ENCODE measurements at places on chromosomes 6 and 20.

DNA sequence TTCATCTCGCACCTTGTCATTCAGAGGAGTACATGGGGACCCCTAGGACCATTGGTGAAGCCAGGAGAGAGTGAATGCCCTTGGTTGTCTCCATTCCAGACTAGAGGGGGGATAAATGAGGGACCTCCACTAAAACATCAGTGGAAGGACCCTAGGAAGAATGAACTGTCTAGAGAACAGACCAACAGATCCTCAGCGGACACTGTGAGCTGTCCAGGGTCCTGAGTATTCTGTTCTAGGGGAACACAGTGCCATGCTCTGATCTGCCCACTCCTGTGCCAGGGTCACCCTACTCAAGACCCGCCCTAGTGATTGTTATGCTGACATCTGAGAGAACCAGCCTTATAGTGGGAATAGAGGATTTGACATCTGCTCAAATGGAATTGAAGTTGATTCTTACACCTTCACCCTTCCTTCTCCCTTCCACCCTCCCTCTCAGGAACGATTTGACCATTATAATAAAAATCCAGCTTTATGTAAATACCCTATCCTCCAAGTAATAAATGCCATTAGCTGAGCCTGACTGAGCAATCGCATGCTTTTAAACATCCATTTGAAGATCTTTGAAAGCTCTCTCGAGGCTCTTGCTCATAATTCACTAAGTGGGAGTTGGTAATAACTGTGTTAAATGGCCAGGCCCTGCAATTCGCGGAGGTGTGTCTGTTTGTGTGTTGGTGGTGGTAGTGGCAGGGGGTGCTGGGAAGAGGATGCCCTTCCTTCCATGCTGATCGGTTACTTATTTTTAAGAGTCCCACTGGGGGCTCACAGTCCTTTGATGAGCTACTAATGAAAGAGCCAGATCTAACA lies 43.6 kb upstream of the SLC32A1 start:
- DNase-seq = peak; percentile 55

DNA sequence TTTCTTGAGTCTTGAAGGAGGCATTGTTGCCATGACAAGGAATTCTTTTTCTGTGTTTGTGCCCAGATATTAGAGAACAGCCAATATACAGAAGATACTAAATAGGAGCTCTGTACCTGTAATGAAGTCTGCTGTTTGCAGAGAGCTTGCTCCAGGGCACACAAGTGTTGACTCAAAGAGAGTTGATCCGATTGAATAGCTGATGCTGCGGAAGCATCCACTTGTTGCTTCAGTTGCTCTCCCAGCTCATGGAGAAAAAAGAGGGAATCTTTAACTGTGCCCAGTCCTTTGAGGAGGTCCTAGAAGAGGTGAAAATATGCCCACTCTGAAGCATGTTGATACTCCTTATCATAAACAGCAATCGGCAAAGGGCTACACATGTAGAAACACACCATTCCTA lies 411.4 kb downstream of the ESR1 start:
- DNase-seq = no peak

DNA sequence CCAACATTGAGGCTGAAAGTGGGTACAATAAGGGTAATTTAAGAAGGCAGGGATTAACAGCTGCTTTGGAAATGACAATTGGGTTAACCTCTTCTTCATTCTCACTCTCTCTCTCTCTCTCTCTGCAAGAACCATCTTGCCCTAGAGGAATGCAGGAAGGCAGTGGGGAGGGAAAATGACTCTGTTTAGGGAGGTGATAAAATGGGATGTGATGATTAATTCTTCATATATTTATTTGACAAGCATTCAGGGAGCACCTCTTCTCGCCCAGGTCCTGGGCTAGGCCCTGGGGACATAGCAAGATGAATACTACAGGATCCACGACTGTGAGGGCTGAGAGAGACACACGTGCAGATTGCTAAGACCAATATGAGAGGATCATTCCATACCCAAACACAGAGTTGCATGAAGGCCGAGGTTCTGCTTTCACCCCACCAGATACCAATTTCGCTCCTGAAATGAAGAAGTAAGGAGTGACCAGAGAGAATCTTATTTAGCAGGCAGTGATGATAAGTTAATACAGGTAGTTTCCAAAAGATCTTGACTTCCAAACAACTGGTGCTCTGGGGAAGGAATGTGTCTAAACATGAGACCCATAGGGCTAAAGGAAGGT lies 13.3 kb upstream of the PTPN1 start:
- DNase-seq = peak; percentile 68

- peak; percentile 24 for DNase-seq
These were observed 519 bp downstream of the MTRF1L start for GRCh38 chr6:153001767-153002612.

DNA sequence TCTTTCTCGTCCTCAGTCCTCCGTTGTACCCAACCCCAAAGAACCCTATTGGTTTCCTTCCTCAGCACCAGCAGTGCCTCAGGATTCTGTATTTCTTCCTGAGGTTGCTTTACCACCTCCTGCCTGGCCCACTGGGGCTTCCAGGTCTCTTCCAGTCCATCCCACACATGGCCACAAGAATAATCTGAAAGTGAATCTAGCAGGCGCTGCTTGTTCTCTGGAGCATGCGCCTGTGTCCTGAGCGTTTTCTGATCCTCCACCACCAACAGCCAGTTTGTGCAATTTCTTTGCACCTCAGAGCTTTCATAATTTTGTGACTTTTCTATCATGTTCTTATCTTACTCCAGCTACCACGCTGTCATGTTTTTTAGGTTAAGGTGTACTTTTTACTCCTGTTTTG lies 11.6 kb upstream of the HSP90AB1 start:
- DNase-seq = no peak

GRCh38 chr6:133447924-133448323 lies 206.8 kb downstream of the EYA4 start:
- no peak for DNase-seq

- no peak for DNase-seq
These were observed 11.9 kb downstream of the FAM184A start for GRCh38 chr6:119066517-119066916.

DNA sequence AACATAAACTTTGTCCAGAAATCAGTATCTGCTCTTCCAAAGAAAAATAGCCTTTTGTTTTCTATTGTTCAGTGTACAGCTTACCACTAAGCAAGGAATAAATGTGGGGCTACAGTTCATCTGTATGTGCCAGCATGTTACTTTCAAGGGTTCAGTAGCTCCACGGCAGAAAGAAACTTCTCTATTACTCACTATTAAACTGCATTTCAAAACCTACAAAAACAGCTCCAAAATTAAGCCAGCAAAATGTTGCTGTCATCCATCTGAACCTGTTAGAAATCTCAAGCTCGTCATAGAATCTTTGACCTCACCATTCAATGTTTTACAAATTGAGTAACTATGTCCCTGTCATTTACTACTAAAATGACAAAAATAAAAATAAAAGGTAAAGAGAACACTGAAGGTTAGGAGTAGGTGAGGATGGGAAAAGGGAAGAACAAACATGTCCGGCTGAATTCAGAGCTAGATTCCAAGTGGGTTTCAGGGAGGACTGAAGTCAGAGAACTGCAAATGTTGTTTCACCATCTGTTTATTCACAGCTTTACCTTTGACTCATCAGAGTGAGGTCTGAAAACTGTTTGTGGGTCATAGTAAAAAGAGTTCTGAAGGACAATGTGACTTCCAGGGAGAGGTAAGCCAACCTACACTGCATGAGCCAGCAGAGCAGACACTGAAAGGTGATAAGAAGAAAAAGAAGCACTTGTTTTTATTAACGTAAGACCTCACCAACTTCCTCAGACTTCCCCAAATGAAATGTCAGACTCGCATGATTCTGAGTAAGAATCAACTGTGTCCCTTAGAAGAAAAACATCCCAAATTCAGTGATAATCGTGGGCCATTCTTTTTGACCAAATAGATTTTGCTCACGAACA lies 62.0 kb downstream of the ATXN1 start:
- DNase-seq = peak; percentile 36

DNA sequence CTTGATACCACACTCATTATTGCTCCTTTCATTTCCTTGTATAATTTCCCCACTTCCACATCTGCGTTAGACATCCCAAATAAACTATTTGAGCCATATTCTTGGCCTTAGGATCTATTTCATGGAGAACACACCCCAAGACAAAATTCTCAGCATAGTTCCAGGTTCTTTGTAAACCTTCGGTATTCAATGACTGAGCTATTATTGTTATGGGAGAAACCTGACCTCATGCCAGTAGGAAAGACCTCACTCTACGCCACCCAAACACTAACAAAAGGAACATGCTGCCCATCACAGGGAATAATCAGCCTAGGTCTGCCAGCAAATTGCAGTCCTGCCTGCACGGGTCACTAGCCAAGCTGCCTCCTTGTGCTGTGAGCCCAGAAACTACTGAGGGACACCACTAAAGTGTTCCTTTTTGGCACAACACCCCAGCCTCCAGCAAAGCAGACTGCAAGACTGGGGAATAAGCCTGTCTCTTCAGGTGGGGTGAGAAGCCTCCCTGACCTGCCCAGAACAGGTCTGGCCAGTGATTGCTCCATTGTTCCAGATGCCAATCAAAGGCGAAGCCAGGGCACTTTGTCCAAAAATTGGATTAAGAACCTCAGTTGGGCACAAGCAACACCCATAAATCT lies 371.8 kb downstream of the MAFB start:
- no peak for DNase-seq

GRCh38 chr20:43878776-43879175 lies 35.9 kb upstream of the TOX2 start:
- DNase-seq = no peak

DNA sequence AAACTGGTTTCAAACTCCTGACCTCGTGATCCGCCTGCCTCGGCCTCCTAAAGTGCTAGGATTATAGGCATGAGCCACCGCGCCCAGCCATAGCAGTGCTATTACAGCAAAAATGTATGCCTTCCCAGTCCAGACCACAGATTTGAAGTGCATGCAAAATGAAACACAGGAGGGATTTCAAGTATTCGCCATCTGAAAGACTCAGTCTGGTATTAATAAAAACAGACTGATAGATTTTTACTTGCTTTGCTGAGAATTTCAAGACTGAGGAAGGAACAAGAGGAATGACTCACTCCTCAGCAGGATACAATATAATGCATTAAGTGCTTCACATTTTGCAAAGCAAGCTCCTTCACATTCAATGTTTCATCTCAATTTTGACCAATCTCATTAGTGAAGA lies 134.9 kb downstream of the TMEM200A start:
- peak; percentile 91 for DNase-seq

DNA sequence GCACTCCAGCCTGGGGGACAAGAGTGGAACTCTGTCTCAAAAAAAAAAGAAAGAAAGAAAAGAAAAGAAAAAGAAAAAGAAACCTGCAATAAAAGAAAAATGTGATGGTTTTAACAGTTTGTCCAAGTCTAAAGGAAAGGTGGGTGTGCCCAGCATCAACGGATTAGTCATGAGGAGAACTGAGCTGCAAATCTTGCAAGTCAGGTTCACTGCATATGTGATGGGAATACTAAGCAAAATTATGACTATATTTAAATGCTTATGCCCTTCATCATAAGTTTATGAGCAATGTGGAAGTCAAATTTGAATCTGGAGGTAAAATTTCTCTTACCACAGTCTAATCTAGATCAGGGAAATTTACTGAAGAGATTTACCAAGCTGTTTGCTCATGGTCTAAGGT lies 13.1 kb upstream of the CDK19 start:
- peak; percentile 19 for DNase-seq

GRCh38 chr6:132499757-132500156 lies 13.2 kb downstream of the STX7 start:
- DNase-seq = no peak

Data from EH (cell line).